ENCODE measurements at places on chromosomes 16 and 17.

GRCh38 chr17:73232587-73233373, 28.9 kb downstream of the CPSF4L start:
- DNase-seq, result no peak

DNA sequence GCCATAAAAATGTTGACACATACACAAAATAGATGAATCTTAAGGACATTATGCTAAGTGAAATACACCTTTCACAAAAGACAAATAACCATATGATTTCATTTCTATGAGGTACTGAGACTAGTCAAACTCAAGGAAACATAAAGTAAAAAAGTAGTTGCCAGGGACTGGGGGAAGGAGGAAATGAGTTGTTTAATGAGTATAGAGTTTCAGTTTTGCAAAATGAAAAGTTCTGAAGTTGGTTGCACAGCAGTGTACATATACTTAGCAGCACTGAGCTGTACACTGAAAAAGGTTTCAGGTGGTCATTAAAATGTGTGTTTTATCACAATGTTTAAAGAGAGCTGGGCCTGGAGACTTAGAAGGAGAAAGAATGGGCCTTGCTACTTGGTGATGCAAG, 4.7 kb upstream of the SLC13A2 start:
- DNase-seq, result no peak

- no peak for DNase-seq
Measured at GRCh38 chr17:74442670-74443515, 11.0 kb downstream of the GPRC5C start.

DNA sequence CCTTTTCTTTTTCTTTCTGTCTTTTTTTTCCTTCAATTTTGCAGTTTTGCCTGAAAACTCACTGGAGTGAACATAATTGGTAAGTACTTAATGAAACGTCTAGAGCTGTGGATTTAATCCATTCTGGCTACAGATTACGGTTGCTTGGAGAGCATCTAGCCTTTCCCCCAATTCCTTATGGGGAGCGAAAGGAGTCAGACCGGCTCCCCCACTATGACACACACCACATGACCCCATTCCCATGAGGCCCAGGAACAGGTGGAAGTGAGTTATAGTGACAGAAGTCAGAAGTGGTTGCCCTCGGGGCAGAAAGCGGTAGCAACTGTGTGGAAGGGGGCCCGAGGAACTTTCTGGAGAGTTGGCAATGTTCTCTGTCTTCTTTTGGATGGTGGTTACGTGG, 41.2 kb downstream of the EMP2 start:
- DNase-seq, result no peak

DNA sequence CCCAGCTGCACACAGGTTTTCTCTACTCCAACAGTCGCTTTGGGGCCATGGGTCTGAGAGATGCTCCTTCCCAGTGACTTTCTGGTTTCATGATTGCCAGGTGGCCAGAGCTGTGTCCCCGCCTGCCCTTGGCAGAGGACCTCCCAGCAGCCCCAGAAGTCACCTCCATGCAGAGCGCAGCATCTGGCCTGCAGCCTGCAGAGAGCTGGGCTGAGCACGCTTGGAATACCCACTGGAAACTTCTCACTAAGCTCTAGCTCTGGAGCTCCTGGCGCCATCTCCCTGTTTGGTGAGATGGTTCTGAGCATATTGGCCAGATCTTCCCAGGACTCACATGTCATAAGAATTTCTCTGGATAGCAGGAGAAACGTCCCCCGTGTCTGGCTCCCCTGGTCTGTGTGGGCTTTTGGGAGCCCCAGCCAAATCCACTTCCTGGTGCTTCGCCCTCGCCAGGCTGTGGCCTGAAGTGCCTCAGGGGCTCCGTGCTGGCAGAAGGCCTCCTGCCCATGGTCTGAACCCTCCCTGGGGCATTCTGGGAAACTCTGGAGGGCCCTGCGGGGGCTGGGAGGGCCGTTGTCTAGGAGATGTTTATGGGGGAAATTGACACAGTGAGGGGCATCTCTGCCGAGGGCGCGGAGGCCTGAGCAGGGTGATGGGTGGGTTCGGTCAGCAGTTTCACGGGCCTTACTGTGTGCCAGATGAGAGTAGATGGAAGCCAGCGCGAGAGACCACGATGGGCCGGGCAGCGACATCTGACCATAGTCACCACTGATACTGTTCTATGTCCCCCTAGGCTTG, 73.2 kb upstream of the CIBAR2 start:
- DNase-seq, result no peak

GRCh38 chr17:49715216-49715615, 7.5 kb upstream of the SLC35B1 start:
- DNase-seq, result no peak

DNA sequence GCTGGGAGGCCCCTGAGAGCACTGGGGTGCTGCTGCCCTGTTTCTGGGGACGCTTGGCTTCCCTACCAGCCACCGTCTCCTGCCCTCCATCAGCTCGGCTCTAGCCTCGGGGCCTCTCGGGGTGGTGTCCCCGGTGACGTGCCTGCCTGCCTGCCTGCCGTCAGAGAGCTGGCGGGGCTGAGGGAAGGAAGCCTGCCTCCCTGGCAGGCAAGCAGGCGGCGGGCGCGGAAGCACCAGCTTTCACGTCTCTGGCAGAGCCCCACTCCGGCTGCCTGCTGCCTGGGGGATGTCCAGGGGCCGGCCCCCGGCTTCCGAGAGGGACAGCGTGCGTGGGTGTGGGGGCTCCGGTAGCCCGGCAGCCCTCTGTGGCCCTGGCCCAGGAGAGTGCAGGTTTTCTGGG, 9.3 kb downstream of the CENPX start:
- DNase-seq, result no peak

DNA sequence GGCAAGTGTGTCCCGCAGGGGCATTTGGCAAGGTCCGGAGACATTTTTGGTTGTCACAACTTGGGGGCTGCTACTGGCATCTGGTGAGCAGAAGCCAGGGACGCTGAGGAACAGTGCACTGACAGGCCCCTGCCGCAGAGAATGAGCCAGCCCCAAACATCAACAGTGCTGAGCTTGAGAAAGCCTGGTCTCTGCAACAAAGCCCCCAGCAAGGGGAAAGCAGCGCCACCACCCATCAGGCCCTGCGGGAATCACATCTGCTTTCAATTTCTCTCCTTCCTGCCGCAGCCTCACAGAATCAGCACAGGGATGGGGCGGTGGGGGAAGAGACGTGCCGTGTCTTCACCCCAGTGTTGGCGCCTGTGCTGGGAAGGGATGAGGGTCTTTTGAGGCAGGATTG, 14.8 kb upstream of the PRPSAP1 start:
- DNase-seq, result no peak

DNA sequence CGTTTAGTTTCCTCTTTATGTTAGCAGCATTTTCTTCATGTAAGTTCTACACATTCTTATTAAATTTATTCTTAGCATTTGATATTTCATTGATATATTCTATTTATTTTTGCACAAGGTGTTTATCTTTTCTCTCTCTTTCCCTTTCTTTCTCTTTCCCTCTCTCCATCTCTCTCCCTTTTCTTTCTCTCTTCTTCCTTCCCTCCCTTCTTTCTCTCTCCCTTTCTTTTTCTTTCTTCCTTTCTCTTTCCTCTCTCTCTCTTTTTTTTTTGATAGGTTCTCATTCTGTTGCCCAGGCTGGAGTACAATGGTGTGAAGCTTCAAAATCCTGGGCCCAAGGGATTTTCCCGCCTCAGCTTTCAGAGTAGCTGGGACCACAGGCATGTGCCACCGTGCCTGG, 176.4 kb downstream of the AXIN2 start:
- no peak for DNase-seq

DNA sequence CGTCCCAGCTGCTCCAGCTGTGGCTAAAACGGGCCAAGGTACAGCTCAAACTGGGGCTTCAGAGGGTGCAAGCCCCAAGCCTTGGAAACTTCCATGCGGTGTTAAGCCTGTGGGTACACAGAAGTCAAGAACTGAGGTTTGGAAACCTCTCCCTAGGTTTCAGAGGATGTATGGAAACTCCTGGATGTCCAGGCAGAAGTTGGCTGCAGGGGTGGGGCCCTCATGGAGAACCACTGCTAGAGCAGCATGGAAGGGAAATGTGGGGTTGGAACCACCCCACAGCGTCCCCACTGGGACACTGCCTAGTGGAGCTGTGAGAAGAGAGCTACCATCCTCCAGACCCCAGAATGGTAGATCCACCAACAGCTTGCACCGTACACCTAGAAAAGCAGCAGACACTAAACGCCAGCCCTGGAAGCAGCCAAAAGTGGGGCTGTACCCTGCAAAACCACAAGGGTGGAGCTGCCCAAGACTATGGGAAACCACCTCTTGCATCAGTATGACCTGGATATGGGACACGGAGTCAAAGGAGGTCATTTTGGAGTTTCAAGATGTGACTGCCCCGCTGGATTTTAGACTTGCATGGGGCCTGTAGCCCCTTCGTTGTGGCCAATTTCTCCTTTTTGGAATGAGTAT, 2.2 kb downstream of the SDR42E1 start:
- DNase-seq, result no peak

GRCh38 chr17:56057869-56058268, 95.4 kb upstream of the ANKFN1 start:
- no peak for DNase-seq

- DNase-seq, result no peak
Measured at GRCh38 chr16:29908719-29909220, 8.5 kb downstream of the ASPHD1 start.

DNA sequence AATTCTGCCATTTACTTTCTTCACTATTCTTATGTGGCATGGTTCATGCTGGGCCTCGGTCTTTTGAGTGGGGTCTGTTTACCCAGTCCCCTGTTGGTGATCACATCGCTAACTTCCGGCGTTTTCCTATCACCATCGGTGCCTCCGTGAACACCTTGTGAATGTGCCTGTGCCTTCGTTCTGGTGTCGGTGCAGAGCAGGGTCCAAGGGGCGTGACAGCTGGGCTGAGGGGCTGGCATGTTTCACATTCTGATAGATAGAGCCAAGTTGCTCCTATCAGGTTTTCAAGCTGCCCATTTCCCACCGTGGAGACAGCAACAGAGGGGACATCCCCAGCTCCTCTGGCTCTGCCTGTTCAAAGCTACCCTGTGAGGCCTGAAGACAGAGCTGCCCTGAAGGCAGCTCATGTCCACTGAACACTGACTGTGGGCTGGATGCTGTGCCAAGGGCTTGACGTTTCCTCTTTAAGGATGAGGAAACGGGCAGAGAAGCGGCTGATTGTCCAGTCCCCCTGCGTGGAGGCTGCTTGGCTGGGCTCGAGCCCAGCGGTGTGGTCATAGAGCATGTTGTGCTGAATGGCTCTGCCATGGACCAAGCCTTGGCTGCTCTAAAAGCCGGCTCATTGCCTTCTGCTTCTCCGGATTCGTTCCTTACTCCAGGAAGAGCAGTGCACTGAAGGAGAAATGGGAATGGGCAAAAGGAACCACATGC, 17.0 kb downstream of the DHODH start:
- no peak for DNase-seq

GRCh38 chr17:36682773-36683172, 81.4 kb downstream of the MRM1 start:
- no peak for DNase-seq

GRCh38 chr16:16868727-16869126, 489.8 kb downstream of the NPIPA7 start:
- no peak for DNase-seq

DNA sequence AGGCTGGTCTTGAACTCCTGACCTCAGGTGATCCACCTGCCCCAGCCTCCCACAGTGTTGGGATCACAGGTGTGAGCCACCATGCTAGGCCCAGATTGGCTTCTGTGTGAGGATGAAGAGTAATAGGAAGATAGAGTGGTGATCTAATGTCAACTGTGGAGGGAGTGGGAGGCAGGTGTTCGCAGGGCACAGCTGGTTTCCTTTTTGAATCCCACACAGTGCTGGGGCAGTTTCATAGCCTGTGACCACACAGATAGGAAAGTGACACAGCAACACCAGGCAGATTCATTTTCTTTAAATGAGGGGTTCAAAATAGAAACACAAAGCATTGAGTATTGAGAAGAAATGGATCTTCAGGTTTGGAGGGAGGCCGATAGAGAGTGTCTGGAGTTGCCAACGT, 540.3 kb downstream of the WWOX start:
- DNase-seq, result no peak

- no peak for DNase-seq
Measured at GRCh38 chr16:17887963-17888362, 417.2 kb upstream of the XYLT1 start.

GRCh38 chr16:85326794-85327181, 214.5 kb upstream of the CIBAR2 start:
- DNase-seq, result no peak

GRCh38 chr16:7419441-7419840, 86.8 kb downstream of the RBFOX1 start:
- no peak for DNase-seq

GRCh38 chr17:67511012-67511411, 133.9 kb downstream of the PITPNC1 start:
- DNase-seq, result no peak

All from T-helper 17 cell (primary cell).